ENCODE measurements at places on chromosomes 7 and 10. TPM values are rescaled to one million over a fixed set of nuclear protein-coding genes. Genes with fewer than 3 reads are reported as not detected.

GRCh38 chr10:103350517-103351260 is at the start of gene PCGF6:
TSS of gene PCGF6 (minus strand) at chr10:103351140. CDS start at chr10:103351066, 74 bp downstream.
- DNase-seq: peak; percentile 73

DNA sequence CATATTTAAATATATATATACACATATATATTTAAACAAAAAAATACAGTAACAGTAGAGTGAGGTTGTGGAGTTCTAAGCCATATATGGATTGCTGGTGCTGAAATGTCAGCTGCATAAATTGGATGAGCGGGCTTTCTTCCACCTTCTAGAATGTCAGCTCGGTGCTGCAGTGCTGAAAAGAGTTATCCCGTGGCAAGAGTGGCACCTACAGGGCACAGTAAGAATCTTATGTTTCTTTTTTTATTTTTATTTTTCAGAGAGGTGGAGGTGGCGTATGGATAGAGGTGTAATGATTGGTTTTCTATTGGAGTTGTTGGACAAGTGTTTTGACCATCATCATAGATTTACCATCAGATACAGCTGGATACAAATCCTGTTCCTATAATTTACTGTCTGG is 86.2 kb upstream of the DYNC1I1 start:
- DNase-seq: peak; percentile 75

DNA sequence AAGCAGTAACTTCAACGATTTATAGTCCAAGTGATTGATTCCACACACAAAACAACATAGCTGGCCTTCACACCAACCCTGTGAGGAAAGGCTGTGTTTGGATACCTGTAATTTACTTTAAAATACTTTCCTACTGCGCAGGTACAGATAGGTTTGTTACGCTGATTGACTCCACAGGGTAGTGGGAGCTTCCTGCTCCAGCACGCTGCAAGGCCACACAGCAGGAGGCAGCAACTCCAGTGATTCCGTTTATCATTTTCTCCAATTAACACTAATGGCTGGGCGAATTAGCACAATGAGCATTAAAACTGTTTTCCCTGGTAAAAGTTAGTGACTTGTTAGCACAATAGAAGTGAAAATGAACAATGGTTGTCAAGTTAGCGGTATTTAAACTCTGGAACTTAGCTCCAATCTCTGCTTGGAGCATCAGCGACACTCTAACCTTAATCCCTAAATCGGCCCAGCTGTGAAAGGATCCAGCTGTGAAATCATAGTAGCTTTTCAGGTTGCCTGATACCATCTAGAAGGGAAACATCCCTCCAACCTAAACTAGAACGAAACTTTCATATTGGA is 959 bp downstream of the DCLRE1C start:
- DNase-seq: no peak

DNA sequence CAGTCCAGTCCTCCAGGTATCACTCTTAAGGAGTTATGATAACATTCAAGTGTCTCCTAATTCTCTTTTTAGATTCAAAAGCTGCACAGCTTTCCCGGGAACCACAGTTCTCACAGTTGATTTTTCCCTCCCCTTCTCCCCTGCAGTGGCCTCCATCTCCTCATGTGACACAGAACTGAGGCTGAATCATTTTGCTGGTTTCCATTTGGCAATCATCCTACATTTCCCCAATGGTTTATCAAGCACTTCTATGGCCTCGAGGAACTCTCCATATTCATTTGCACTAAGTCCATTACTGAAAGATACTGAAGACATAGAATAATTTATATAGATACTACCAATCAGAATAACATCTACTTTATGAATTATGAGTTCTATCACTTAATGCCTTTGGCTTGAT is 484.9 kb downstream of the GPAM start:
- DNase-seq: no peak

DNA sequence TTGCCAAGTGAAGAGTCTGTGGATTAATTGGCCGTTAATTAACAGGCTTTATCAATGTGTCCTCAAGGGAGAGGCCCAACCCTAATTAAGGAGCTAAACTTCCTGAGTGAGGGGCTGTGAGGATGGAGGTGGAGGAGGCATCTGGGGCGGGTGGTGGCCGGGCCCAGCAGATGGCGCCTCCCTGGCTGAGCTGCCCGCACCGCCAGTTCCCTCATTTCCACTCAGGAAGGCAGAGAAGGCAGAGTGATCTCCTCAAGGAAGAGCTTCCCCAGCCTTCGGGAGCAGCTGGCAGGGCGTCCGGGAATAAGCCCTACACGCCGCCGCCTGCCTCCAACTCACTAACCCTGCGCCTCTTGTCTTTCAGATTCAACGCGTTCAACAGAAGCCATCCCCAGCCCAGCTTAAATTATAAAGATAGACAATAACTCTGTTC is 112.2 kb downstream of the CYTH3 start:
- peak; percentile 13 for DNase-seq

GRCh38 chr10:72062382-72062781 is 26.0 kb downstream of the SPOCK2 start:
- no peak for DNase-seq

- no peak for DNase-seq
Observed at GRCh38 chr7:26534649-26535482, 243.2 kb downstream of the SNX10 start.

GRCh38 chr7:4013793-4014192 is 668.3 kb upstream of the FOXK1 start:
- DNase-seq: no peak

- no peak for DNase-seq
Observed at GRCh38 chr10:100509241-100509840, 10.3 kb downstream of the SEC31B start.

DNA sequence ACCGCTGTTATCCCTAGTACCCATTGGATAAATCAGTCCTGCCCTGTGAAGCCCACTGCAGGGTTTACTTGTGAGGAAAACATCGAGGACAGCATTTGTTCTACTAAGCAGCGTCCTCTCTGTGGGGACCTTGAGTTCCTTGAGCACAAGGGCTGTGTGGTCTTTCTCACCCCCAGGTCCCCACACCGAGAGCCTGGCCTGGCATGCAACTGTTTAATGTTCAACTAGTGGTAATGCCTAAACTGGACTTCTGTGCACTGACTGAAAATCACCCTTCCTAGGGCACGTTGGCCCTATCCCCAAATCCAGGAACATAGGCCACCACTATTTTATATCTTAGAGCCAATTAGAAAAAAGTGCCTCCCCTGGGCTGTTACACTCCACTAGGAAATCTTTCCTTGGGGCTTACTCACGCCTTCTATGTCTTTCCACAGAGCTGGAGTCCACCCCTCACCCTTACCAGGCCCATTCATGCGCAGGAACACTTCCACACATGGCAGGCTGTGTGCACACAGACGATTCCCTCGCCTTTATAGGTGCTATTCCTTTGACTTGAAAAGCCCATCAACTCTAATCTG is 1.7 kb upstream of the TMEM213 start:
- no peak for DNase-seq

GRCh38 chr7:50308532-50309385 is 4.2 kb downstream of the IKZF1 start:
- no peak for DNase-seq

DNA sequence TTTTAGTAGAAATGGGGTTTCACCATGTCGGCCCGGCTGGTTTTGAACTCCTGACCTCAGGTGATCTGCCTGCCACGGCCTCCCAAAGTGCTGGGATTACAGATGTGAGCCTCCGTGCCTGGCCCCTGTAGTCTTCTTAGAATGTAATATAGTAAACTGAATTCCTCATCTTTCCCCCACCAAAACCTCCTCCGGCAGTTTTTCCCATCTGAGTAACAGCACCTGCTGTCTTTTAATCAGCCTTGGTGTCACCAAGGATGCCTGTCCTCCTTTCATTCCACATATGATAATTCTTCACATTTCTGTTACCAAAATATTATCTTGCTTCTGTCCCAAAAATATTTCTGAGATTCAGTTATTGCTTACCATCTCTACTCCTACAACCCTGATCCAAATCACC is 80.2 kb downstream of the ZEB1 start:
- no peak for DNase-seq

DNA sequence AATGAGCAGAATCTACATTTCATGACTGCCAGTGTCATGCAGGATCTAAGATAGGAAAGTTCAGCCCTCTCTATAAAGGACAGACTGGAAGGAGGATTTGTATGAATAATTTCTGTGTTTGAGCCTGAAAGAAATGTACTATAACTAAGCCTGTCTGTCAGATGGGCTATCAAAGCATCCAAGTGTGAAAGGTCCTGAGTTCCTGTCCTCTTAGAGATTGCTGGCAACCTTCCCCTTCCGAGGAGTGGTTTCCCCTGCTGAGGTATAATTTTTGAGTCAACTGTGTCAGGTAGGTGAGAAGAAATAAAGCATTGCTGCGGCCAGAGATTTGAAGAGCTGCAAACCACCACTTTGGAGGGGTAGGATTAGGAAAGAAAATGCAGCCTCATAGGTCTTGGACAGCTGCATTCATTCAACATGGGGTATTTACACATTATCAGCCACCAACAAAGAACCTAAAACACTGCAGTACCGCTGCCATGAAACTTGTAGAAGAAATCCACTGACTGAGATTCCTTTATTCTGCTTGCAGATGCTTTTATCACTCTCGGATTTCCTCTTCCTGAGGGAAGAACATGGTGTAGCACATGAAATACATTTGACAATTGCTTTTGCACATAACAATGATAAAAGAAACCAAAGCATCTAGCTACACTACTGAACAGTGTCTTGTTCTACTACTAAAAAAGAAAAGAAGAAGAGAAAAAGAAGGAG is 189.1 kb downstream of the DGKI start:
- DNase-seq: peak; percentile 7

- no peak for DNase-seq
Observed at GRCh38 chr7:1961701-1962276, 271.0 kb downstream of the MAD1L1 start.

GRCh38 chr10:91210014-91210413 is 10.4 kb upstream of the PCGF5 start:
- no peak for DNase-seq

DNA sequence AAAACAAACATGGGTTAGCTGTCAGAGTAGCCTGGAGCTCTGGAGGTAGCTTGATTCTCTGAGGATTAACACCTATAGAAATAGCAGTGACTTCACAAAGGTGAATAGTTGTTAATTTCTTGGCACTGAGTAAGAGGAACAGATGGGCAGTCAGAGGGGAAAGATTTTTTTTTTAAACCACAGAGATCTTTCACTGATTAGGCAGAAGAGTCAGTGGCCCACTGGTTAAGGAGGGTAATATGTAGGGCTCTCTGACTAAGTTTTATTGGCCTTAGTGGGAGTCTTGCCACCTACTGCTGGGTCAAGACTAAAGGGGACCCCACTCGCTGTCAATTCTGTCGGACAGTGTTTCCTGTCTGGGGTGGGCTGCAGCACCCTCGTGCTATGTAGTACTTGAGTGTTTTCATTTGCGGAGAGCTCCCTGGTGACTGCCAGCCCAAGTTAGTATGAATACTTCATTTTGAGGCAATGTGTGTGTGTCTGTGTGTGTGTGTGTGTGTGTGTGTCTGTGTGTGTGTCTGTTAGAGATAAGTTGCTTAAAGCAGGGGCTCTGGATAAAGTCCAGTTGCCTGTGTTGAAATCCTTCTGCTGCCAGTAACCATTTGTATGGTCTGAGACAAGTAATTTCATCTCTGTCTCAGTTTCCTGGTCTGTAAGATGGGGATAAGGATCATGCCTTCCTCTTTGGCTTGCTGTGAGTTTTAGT is 145.2 kb downstream of the ARID5B start:
- DNase-seq: no peak

DNA sequence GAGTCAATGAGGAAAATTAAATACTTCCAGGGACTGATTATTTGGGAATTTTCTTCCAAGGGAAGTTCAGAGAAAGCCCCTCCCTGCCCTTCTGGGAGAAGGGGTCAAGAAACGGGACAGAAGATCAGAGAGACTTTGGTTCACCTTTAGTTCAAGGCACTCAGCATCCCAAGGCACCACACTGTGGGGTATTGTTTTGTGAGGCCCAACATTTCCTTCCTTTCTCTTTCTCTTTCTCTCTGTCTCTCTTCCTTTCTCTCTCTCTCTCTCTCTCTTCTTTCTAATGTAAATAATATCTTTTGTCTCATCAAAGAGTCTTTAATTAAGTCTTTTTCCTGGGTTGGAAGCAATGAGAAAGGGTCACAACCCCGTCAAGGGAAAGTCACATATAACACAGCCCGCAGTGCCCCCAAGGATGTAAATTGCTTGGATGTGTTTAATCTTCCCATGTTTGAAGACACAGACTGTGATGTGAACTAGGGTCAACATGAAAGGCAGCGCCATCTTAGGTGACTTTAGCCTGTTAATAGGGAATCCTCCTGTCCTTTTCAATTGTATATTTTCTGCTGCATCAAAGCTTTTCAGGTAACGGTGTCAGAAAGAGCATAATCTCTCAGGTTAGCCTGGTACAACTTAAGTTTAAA is 983.3 kb upstream of the C7orf33 start:
- DNase-seq: no peak

GRCh38 chr7:108526768-108527017 is 758 bp upstream of the PNPLA8 start:
- DNase-seq: no peak

DNA sequence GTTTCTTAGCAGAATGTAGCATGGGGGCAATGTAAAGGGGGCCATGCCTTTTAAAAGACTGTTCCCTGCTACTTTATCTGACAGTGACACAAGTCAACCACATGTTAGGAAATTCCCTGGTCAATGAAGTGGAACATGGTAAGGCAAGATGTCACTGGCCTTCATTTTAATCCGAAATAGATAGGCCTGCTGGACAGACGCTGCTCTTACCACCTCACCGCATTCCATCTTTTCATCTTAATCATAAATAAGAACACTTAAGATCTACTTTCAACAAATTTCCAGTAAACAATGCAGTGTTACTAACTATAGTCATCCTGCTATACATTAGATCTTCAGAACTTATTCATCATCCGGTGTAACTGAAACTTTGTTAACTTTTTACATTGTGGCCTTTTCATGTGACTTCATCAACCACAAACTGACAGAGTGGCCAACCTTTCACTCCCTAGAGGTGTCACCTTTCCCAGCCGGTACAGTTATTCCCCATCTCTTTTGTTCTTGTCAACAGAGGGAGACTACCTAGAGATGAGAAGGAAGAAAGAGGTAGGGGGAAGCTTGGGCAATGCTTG is 15.6 kb downstream of the ASB4 start:
- no peak for DNase-seq

Gene PNLIPRP2
- not detected for total RNA-seq

Gene PRRT4
- total RNA-seq: 0.38 TPM

Gene UNCX
- total RNA-seq: not detected

Gene TYW1B
- 0.89 TPM for total RNA-seq

Gene PLA2G12B
- total RNA-seq: not detected

Gene MRC1
- 0.14 TPM for total RNA-seq

Gene UMAD1
- total RNA-seq: 24.0 TPM

Gene FGFR2
- total RNA-seq: 0.54 TPM

Gene TLX1
- total RNA-seq: not detected

Gene MYH16
- not detected for total RNA-seq
